Muscle of arm (tissue), 14 donors: ENCODE measurements at places on chromosomes 6 and 20. TPM values are rescaled to one million over a fixed set of nuclear protein-coding genes. Genes with fewer than 3 reads are reported as not detected.
A peak's percentile ranks its signal among the peaks of the same experiment; 100 is the strongest.

DNA sequence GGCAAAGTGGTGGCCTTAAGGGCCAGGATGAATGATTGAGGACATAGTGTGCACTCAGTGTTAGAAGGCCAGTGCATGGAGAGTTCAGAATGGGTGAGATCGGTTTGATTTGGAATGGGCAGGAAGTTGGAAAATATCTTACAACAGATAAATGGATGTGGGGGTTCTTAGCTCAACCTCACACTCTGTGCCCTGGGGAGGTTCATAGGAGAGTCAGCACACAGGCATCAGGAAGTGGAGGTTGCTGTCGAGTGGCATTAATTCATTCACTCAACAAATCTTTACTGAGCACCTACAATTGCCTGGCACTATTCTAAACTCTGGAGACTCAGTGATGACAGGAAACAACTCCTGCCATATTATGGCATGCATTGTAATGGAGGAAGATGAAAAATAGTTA, 313.7 kb upstream of the SUPT3H start:
- no peak for DNase-seq

GRCh38 chr6:106692112-106692818, 62.9 kb downstream of the QRSL1 start:
- DNase-seq, result no peak

The CCN5 gene
- 0.26 TPM for polyA plus RNA-seq

GRCh38 chr6:135703621-135704020, 147.9 kb upstream of the PDE7B start:
- DNase-seq, result no peak

GRCh38 chr6:53032849-53033248, 32.4 kb upstream of the FBXO9 start:
- peak; percentile 50 for DNase-seq

DNA sequence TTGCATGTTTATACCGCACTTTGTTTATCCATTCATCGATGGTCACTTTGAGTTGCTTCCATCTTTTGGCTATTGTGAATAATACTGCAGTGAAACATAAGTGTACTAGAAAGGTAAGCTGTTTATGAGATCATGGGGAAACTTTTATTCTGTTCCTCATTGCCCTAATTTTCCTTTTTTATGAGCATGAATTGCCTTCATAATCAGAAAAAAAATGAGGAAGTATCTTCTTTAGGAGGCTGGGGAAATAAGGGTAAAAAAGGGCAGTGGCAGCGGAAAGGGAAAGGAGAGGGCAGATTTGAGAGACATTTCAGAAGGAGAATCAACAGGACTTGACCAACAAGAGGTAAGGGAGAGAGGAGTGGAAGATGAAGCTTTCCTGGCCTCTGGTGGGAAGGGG, 14.3 kb upstream of the SERINC3 start:
- DNase-seq, result no peak

DNA sequence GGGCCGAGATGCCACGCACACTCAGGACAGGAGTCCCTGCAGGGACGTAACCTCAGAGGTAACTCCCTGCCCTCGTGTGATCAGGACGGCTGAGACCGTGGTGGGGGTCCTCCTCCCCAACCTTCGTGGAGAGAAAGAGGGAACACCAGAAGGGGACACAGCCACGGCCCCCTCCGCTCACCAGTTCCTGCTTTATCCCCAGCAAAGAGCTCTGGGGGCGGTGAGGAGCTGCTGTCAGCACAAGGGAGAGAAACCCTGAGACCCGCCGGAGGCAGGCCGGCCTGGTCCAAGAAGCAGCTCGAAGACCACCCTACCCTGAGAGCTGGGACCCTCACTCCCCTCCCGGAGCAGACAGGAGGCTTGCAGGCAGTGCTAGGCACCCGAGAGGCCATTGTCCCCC, 44.4 kb downstream of the SLC2A4RG start:
- DNase-seq, result no peak

- DNase-seq, result no peak
Measured at GRCh38 chr6:43753570-43754183, 16.3 kb upstream of the VEGFA start.

The FRK gene
- not detected for polyA plus RNA-seq

DNA sequence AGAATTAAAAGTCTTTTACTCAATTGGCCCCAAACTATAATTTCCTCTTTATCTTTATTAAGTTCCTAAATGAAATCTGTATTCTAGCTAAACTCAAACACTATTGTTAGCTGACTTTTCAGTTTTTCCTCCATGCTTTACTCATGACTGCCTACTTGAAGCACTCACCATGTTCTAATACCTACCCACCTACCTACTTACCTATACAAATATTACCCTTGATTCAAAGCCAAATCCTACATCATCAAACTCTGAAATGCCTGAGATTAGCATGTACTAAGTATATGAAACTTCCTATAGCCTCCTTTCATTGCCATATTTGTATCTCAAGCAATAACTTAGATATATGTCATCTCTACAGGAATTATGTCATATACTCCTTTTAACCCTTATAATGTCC, 259.7 kb downstream of the HDGFL1 start:
- DNase-seq, result no peak

The SLC13A3 gene
- polyA plus RNA-seq, result 3.1 TPM

DNA sequence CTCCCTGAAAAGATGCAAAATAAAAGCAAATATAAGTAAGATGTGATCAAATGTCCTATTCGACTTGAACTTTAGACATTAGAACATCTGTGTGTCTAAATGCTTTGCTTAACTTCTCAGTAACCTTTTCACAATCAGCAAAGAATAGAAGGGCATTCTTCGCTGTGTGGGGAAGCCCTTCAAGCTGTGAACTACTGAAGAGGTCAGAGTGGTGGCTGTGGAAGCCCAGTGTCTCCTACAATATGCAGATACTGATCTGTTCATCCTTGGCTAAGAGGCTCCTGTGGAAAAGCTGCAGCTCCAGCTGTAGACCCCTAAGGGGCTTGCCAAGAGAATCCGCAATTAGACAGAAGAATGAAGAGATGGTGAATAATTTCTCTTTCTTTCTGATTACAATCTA, 400.3 kb upstream of the SASH1 start:
- no peak for DNase-seq

DNA sequence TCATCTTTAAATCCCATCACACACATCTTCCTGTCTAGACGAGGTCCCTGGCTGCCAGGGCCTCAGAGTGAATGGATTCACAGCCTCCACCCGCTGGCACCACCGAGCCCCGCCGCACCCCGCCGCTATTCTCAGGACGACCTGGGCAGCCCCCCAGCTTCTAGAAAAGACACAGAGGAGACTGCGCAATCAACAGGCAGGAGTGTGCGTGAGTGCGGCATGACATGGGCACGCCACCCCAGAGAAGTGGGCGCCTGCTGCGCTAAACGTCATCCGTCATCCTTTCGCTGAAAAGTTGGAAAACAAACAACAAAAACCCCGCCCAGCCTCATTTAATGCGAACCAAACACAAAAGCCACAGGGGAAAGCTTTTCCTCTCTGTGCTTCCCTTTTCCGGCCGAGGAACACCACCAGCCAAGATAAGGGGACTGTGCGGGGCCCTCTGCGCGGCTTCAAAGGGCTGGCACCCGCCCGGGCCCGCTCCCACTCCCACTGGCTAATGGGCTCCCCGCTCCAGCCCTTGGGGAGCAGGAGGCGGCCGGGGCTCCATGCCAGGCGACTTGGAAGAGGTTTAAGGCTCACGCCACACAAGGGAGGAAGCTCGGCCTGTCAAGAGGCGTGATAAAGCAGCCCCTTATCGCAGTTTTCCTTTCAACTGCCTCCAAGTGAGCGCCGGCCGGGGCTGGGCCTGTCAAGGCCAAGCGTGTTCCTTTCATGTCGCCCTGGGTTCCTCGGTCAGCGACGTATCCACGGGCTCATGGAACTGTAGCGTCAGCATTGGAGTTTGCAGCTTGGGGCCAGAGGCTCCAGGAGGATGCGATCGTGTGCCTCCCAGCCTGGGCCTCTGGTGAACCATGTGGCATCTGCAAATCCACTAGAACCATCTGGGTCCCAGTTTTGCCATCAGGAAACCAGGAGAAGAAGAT, 50.1 kb downstream of the NFATC2 start:
- DNase-seq, result peak; percentile 37

- peak; percentile 71 for DNase-seq
Measured at GRCh38 chr6:160005861-160006540, 37.1 kb downstream of the IGF2R start.

The NOTCH4 gene
- 17.5 TPM for polyA plus RNA-seq

The RIMS1 gene
- polyA plus RNA-seq, result 1.1 TPM

GRCh38 chr20:34475979-34476736, 40.1 kb upstream of the DYNLRB1 start:
- DNase-seq, result peak; percentile 25

DNA sequence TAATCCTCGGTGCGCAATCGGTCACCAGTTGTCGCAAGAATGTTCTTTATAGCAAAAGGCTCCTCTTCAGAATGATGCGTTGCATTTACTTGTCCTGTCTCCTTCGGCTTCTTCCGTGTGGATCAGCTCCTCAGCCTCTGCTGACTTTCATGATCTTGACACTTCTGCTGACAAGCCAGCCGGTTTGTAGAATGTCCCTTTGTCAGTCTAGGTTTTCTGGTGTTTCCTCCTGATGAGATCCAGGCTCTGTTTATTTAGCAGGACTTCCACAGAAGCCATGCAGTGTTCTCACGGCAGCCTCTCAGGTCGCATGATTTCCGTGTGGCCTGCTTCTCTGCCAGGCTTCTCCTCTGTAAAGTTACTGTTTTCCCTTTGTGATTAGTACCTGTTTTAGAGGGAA, 66.9 kb downstream of the STX11 start:
- peak; percentile 11 for DNase-seq

DNA sequence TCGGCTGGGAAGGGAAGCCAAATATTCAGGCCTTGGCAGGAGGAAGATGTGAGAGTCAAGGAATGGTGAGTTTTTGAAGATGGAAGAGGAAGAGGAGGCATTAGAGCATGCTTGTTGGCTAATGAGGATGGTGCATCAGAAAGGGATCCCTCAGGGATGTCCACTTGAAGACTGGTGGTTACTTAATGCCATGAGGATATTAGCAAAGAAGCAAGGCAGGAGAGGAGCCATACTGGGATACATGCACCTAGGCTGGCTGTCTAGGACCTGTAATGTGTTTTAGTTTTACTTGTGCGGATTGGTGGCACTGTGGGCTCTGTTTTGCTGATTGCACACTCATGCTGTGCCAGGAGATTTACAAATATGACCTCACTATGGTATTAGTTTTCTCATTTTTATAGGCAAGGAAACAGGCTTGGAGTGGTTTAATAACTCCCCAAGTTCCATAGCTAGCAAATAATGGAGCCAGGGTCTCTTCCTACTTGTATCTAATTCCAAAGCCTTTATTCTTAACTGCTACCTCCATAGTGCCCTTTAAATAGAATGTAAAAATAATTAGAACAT, 37.8 kb downstream of the NCOA7 start:
- no peak for DNase-seq

- DNase-seq, result no peak
Measured at GRCh38 chr6:34278833-34279232, 30.0 kb upstream of the SMIM29 start.

GRCh38 chr6:114087496-114087895, 116.5 kb upstream of the HDAC2 start:
- no peak for DNase-seq

The ZMYND8 gene
- polyA plus RNA-seq, result 15.0 TPM

GRCh38 chr20:10637031-10637559, 36.7 kb downstream of the JAG1 start:
- no peak for DNase-seq

The NKX2-4 gene
- not detected for polyA plus RNA-seq

The RAD21L1 gene
- not detected for polyA plus RNA-seq

- no peak for DNase-seq
Measured at GRCh38 chr20:33181482-33182093, 13.6 kb downstream of the BPIFA2 start.

GRCh38 chr20:41345729-41346067, 5.1 kb downstream of the LPIN3 start:
- DNase-seq, result no peak

- DNase-seq, result peak; percentile 90
Measured at GRCh38 chr6:3742426-3743344, 8.8 kb downstream of the PXDC1 start.

The OR2H2 gene
- polyA plus RNA-seq, result not detected

- DNase-seq, result no peak
Measured at GRCh38 chr6:77716311-77716710, 63.5 kb downstream of the MEI4 start.

- DNase-seq, result no peak
Measured at GRCh38 chr6:12266571-12266970, 23.6 kb upstream of the EDN1 start.

DNA sequence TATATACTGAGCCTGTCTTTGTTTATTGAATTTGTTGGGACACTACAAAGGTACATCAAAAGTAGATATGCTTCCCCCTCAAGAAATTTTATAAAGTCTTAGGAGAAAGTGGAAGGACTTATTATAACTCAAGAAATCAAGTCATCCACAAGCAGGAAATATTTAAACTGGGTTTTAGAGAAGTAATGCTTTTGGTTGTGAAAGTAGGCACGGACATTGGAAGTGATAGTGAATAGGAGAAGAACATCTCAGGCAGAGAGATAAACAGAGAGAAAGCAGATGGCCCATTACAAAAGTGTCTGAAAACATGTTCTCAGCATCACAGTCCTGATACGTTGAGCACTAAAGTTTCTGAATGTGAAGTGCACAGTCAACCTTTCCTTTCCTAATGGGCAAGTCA, 415.6 kb upstream of the RNF217 start:
- no peak for DNase-seq

DNA sequence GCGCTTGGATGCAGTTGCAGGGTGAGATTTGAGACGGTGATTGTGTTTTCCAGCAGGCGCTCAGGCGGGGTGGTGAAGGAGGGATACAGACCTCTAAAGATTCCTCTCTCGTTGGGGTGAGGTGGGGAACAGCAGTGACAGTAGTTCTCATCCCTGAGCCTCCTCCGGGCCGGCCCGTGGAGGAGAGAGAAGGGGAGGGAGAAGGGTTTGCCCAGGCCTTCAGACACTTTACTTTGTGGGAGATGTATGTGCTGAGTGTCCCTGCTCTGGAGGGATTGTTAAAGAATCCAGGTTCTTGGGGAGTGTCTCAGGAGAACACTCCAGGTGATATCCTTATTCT, 41.0 kb downstream of the PSMB9 start:
- no peak for DNase-seq

- peak; percentile 94 for DNase-seq
Measured at GRCh38 chr6:42050297-42051267, at the start of gene TAF8. TSS of gene TAF8 (plus strand) at chr6:42050524. CDS start at chr6:42050542, 18 bp downstream.

- DNase-seq, result no peak
Measured at GRCh38 chr6:138544501-138544900, 45.2 kb upstream of the NHSL1 start.

The TSBP1 gene
- polyA plus RNA-seq, result not detected

DNA sequence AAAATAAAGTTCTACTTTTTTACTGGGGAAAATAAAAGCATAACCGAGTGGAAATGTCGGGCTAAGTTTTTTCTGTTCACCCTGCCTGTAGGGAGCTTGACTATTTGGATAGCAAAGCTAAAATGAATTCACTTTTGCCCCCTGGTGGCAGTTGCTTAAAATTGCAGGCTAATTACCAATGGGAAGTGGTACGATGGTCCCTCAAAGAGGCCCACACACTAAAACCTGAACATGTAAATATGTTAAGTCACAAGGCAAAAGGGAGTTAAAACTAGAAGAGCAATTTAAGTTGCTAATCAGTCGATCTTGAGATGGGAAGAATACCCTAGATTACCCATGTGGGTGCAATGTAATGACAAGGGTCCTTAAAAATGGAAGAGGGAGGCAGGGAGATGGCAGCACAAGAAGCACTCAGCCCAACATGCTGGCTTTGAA, 916 bp upstream of the SUN5 start:
- DNase-seq, result no peak
